NCI-H460 (cell line): ENCODE measurements at places on chromosomes 7 and 10. TPM values are rescaled to one million over a fixed set of nuclear protein-coding genes. Genes with fewer than 3 reads are reported as not detected.
A peak's percentile ranks its signal among the peaks of the same experiment; 100 is the strongest.

- peak; percentile 76 for DNase-seq
Measured at GRCh38 chr10:31745612-31746376, 182.8 kb downstream of the ARHGAP12 start.

- no peak for DNase-seq
Measured at GRCh38 chr10:34437906-34438305, 377.2 kb downstream of the PARD3 start.

- DNase-seq: peak; percentile 44
Measured at GRCh38 chr10:132447446-132448247, 50.6 kb downstream of the PWWP2B start.

Gene ASB10
- total RNA-seq: not detected in 2 replicates

GRCh38 chr10:128091636-128092210 is 34.5 kb downstream of the MKI67 start:
- DNase-seq: no peak

DNA sequence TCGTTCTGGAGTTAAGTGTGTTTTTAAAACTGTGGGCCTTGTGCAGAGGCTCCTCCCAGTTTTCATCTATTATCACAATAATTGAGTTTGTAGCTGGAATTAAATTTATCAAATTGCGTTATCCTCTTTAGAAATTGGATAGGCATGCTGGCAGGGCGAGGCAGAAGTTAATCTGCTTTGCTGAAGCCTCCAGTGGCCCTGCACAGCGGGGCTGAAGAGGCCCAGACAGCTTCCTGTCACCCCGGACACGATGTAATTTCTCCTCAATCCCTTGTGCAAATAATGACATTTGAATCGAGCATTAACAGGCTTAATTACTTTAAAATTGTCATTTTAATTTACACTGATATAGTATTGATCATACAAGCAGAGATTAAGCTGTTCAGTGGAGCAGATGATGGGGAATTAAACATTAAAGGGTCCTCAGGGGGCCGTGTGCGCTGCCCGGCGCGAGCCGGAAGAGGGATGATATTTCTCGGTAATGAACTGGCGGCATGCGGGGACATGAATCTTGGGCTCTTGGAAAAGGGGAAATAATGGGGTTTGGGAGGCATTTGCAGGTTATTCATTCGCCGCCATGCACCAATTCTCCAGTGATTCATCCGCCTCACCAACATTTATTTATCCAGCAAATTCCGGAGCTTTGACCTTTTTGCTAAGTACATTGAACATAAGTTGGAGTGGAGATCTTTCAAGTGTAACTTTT is 118.5 kb downstream of the NKX6-2 start:
- no peak for DNase-seq

DNA sequence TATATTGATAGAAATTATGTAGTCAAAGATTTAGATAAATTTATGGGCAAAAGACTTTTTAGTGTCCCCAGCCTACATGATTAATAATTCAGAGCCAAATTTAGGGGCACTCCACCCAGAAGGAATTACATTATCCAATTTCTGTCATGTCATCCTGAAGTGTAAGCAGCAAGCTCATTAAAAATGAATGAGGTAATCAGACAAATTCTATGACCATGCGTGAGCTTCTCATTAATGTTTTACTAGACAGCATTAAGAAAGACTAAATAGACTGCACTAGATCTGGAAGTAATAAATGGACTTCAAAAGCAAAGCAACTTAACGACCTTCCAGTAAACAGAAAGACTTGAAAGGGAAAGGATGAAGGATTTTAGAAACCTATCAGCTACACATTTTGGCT is 22.7 kb upstream of the TRUB1 start:
- DNase-seq: no peak

Gene BAMBI
- total RNA-seq: 3.9 and 4.0 TPM in 2 replicates

- DNase-seq: no peak
Measured at GRCh38 chr7:30950197-30950596, 13.6 kb upstream of the GHRHR start.

DNA sequence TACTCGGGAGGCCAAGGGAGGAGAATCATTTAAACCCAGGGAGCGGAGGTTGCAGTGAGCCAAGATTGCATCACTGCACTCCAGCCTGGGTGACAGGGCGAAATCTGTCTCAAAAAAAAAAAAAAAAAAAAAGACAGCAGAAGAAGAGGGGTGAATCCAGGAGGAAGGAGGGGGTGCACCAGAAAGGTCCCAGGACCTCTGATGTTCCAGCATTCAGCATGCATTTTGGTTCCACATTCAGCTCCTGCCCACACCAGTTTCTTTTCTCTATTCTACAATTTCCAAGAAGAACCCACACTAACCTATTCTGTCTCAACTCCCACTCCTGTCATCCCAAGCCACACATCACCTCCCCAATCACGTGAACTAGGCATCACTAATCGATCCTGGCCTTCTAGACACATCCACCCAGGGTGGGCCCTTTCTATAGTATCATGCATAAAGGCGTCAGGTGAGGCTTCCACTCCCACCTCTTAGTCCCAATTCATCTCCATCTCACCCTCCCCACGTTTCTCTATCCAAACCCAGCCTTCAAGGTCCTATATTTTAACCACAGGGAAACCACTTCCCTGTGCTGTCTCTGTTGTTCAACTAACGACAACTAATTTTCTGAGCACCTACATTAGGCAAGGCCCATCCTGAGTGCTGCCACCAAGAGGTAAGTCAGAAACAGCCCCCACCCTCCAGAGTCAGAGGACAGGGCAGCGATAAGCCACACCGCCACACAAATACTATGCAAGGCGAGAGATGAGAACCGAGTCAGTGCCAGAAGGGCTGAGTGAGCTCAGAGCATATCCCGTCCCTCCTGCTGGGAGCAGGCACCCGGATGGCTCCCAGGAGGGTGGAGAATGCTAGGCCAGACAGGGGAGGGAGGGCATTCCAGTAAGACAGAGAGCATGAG is 2.2 kb downstream of the ANXA11 start:
- peak; percentile 36 for DNase-seq

DNA sequence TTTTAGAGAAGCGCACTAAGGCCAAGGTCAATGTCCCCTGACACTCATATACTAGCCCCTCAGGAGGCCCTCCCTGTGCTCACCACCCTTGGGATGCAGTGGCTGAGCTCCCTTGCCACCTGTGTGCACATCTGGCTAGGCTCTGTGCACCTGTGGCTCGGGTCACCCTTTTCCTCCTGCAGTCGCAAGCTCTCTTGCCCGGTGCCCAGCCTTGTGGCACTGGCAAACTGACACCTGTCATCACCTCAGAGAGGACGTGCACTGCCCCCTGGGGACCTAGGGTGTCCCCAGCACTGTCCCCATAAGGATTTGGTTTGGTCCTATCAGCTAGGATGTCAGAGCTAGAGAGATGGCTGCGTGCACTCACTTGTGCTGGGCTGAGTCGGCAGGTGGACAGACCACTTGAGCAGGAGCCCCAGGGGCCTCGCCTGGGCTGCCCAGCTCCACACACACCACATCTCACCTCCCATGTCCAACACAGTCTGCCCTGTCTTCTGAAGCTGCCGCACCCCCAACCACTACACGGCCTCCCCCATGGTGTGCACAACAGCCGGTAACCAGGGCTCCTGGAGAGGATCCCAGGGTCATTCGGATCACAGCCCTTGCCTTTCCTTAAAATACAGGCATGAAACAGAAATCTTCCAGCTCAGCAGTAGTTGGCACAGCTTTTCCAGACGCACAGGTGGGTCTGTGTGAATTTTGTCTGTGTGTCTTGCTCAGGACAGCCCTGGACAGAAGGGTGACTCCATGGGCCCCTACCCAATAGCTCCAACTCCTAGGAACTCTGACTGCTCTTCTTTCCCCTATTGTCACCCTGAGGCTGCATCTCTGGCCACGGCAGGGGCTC is 111.0 kb downstream of the GRID1 start:
- no peak for DNase-seq

Gene LIPK
- total RNA-seq: not detected in 2 replicates

Gene LLCFC1
- total RNA-seq: not detected in 2 replicates

GRCh38 chr7:111356941-111357340 is 205.4 kb downstream of the IMMP2L start:
- DNase-seq: no peak

DNA sequence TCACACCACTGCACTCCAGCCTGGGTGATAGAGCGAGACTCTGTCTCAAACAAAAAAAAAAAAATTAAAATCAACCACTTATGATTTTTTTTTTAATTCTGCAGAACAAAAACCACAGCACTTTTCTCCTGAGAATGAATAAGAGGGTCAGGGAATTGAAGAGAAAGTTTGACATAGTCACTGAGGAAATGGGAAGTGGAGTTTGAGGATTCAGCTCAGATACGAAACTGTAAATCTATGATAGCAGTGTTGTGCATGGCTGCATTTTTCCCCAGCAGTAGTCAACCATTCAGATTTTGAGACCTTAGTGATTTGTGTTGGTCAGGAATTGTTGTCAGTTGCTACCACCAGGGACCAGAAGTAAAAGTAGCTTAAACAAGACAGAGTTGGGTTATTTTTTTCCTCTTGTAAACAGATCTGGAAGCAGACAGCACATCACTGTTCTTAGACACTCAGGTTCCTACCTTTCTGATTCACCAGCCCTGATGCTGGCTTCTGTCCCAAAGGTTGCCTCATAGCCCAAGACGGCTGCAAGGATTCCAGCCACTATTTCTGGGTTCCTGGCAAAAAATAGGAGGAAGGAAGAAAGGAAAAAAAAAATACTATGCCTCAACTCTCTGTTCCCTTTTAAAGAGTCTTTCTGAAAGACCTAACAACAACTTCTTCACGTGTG is 20.1 kb downstream of the PILRA start:
- no peak for DNase-seq

- no peak for DNase-seq
Measured at GRCh38 chr7:138460176-138460648, at the start of gene TRIM24. Gene TRIM24 (plus strand): TSS chr7:138460259. CDS start chr7:138460549, 290 bp downstream.

- no peak for DNase-seq
Measured at GRCh38 chr7:111747718-111748117, 185.4 kb upstream of the IMMP2L start.

GRCh38 chr10:60461688-60462087 is 72.0 kb upstream of the ANK3 start:
- DNase-seq: no peak

GRCh38 chr10:106920538-106920937 is 244.0 kb downstream of the SORCS1 start:
- DNase-seq: no peak

- DNase-seq: no peak
Measured at GRCh38 chr7:92460109-92460508, 12.8 kb downstream of the GATAD1 start.

GRCh38 chr10:113802997-113803396 is 50.9 kb downstream of the DCLRE1A start:
- no peak for DNase-seq

GRCh38 chr10:88582806-88583583 is at the start of gene RNLS:
Gene RNLS (minus strand): TSS chr10:88583318.
- DNase-seq: no peak

Gene CCDC172
- total RNA-seq: not detected in 2 replicates

DNA sequence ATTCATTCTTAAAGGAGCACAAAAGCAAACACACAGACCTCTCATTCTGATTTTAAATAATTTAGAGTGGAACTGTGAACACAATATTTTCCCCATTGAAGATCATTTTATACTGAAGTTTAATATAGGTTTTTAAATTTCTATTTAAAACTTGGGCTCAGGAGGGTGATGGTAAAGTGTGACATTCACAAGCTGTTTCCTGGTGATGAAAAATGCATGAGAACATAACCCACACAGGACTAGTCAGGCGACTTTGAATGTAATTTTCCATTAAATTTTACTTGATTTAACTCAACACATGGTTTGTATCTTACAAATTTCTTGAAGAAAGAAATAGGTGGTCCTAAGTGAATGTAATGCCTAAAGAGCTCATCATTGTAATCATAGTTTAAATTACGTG is 143.6 kb downstream of the CDK14 start:
- DNase-seq: no peak

DNA sequence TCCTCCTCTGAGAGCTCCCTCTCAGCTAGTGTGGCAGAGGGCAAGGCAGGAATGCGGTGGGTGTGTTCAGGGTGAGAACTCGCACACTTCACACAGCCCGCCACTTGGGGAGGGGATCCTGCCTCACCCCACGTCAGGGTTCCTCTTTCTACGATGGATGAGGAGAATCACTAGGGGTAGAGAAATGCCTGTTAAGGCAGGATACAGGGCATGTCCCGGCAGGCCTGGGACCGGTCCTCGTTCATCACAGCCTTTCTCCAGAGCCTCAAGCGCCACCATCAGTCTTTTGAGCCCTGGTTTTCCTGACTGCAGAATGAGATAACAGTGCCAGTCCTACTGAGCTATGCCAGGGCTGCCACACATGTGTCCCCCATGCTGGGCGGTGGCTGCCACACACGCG is 546.7 kb upstream of the ADARB2 start:
- DNase-seq: no peak

Gene ENTPD1
- total RNA-seq: not detected in 2 replicates

Gene KLF14
- total RNA-seq: not detected in 2 replicates

Gene ANXA8
- not detected in 2 replicates for total RNA-seq

Gene CADPS2
- total RNA-seq: 17.2 and 18.0 TPM in 2 replicates

- no peak for DNase-seq
Measured at GRCh38 chr10:73042130-73042529, 54.5 kb downstream of the P4HA1 start.

Gene DNAH11
- 0.22 and 0.40 TPM in 2 replicates for total RNA-seq

GRCh38 chr10:60283397-60283796 is 106.3 kb downstream of the ANK3 start:
- DNase-seq: no peak

- no peak for DNase-seq
Measured at GRCh38 chr7:115319541-115319940, 397.6 kb downstream of the MDFIC start.

- DNase-seq: peak; percentile 67
Measured at GRCh38 chr10:72688208-72688651, 3.7 kb upstream of the MCU start.

DNA sequence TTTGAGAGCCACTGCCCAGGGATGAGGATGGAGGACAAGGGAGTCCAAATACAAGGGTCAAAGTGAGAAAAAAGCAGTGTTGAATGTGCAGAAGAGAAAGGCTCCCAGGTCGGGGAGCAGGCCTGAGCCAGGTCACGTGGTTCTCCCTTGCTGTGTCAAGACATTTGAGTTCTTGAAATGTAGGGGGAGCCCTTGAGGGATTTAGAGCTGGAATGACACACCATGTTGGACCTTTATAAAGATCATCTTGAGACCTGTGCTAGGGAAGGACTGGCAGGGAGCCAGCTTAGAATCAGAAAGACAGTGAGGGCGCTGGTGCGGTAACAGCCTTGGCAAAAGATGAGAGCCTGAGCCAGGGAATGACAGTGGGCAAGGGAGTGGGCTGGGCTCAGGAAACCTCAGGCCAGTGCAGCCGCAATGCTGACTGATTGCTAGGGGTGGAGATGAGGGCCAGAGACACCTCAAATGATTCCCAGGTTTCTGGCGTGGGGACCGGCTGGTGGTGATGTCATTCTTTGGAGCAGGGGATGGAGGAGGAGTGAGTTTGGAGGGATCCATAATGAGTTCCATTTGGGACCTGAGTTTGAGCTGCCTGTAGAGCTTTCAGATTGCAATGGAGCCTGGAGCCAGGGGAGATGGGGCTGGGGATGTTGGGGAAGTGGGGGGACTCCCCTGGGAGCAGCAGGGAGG is 120.1 kb downstream of the PTPN20 start:
- no peak for DNase-seq

GRCh38 chr10:21808550-21808949 is 195.0 kb downstream of the DNAJC1 start:
- no peak for DNase-seq
